ENCODE measurements at places on chromosomes 6 and 20. TPM values are rescaled to one million over a fixed set of nuclear protein-coding genes. Genes with fewer than 3 reads are reported as not detected.

DNA sequence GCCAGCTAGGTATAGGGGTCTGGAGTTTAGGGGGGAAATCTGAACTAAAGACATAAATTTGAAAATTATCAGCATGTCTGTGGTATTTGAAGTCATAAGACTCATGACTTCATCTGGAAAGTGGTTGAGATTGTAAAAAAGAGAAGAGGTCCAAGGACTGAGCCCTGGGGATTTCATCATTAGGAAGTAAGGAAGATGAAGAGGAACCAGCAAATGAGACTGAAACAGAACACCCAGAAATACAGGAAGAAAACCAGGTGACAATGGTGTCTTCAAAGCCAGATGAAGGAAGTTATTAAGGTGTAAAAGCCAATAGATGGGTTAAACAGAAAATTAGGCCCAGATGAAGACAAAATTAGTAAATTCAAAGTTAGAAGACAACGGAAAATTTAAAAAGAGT, 49.1 kb upstream of the UBR2 start:
- no peaks in the 10 kb centered on the region for H3K4me1 ChIP-seq
- no peaks in the 10 kb centered on the region for H3K27me3 ChIP-seq
- no peak overlapping the region for H3K27ac ChIP-seq

- H3K36me3 ChIP-seq = no peaks in the 10 kb centered on the region
- no peak for DNase-seq
- no peak overlapping the region for H3K27ac ChIP-seq
- H3K27me3 ChIP-seq = no peaks in the 10 kb centered on the region
- H3K4me1 ChIP-seq = no peaks in the 10 kb centered on the region
Measured at GRCh38 chr6:74181471-74181870, 485.5 kb downstream of the CD109 start.

- no peak overlapping the region for H3K4me3 ChIP-seq
Measured at GRCh38 chr6:25717866-25718740, 36.4 kb upstream of the SLC17A4 start.

Gene PHACTR3
- total RNA-seq = not detected

DNA sequence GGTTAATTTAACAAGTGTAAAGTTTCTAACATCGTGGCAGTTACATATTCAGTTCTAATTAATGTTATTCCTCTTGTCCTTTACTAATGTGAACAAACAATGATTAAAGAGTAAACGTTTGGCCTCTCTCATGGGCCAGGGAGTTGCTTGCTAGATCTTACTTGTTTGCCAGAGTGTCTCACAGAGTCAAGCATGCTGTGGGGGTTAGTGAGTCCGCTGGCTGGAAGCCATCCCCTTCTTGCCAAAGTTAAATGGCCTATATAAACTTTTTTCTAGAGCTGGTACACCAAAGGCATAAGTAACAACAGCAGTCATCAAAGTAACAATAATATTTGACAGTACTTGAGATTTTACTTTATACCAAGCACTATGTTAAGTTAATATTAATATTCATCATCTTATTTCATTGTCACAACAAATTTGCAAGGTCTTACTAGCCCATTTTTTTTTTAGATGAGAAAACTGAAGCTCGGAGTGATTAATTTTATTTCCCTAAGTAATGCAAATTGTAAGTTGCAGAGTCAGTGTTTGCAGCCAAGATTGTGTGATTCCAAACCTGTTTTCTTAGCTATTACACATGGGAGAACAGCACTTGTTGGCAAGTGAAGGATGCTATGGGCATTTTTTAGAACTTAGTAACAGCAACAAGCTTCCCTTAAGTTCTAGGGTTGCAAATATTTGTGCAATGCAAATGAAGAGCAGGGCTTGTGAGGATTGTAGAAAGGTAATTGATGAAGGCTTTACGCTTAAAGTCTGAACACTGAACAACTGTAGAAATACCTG, 224.5 kb downstream of the RFPL4B start:
- no peaks in the 10 kb centered on the region for H3K27me3 ChIP-seq
- no peaks in the 10 kb centered on the region for H3K36me3 ChIP-seq
- H3K4me1 ChIP-seq = no peaks in the 10 kb centered on the region

GRCh38 chr6:116330511-116330910, 40.2 kb upstream of the DSE start:
- no peak overlapping the region for H3K4me3 ChIP-seq
- H3K27ac ChIP-seq = no peak overlapping the region

DNA sequence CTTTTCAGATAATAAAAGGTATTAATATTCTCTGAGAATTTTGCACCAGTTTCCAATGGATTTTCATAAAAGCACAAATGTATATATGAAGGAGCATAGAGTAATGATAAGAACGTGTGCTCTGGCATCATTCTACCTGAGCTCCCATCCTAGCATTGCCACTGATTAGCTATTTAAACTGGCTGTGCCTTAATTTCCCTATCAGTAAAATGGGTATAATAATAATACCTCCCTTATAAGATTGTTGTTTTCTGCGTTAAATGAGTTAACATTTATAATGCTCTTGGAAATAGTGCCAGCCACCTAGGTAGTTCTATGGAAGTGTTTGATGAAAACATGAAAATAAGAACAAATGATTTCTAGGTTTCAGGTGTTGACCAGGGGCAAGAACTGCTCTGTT, 11.2 kb downstream of the ZKSCAN3 start:
- H3K27me3 ChIP-seq = no peaks in the 10 kb centered on the region
- peaks cover 25% of the 10 kb centered on the region for H3K36me3 ChIP-seq
- H3K27ac ChIP-seq = no peak overlapping the region
- DNase-seq = no peak
- no peak overlapping the region for H3K4me3 ChIP-seq
- H3K4me1 ChIP-seq = peaks cover under 1% of the 10 kb centered on the region
